ENCODE measurements at places on chromosomes 12 and 14. TPM values are rescaled to one million over a fixed set of nuclear protein-coding genes. Genes with fewer than 3 reads are reported as not detected.

- H3K27me3 ChIP-seq, result no peaks in the 10 kb centered on the region
- peaks cover 8% of the 10 kb centered on the region for H3K4me1 ChIP-seq
- no peaks in the 10 kb centered on the region for H3K36me3 ChIP-seq
- no peak within 1 kb of the TSS for H3K27ac ChIP-seq
- no peak for DNase-seq
Observed at GRCh38 chr12:56362130-56363059, at the start of gene APOF. Gene APOF (minus strand): TSS chr12:56362857. CDS start chr12:56362745, 112 bp downstream.

GRCh38 chr12:132182711-132183365 is 38.6 kb downstream of the NOC4L start:
- H3K36me3 ChIP-seq, result no peaks in the 10 kb centered on the region
- no peak for DNase-seq
- H3K27ac ChIP-seq, result no peak overlapping the region
- no peaks in the 10 kb centered on the region for H3K27me3 ChIP-seq
- no peak overlapping the region for H3K4me3 ChIP-seq

DNA sequence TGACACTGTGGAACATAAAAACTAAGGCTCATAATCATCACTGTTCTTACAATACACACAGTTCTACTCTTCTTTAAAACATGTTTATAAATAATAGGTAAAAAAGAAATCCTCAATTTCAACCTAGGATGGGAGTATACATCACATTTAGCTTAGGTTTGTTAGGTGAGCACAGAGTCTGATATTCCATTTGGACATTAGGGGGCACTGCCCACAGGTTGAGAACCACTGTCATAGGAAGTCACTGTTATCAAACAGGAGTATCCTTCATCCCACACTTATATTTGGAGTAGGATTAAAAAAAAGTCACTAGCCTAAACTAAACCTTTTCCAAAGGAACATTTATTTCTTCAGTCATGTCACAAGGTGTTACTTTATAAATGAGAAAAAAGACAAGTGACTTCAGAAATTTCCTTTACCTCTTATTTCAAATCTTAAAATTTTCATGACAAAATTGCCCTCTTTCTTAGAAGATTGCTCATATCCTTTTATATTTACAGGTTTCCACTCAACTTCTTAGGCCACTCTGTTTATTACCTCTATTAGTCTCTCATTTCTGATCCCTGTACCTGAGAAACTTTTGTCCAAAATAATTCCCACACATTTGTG is 240.6 kb downstream of the CPNE8 start:
- no peaks in the 10 kb centered on the region for H3K36me3 ChIP-seq
- no peak overlapping the region for H3K4me3 ChIP-seq
- DNase-seq, result peak; percentile 17
- H3K27ac ChIP-seq, result no peak overlapping the region
- H3K27me3 ChIP-seq, result no peaks in the 10 kb centered on the region

GRCh38 chr14:103728721-103729120 is 13.1 kb downstream of the ZFYVE21 start:
- H3K4me1 ChIP-seq, result no peaks in the 10 kb centered on the region
- H3K27me3 ChIP-seq, result no peaks in the 10 kb centered on the region
- H3K27ac ChIP-seq, result no peak overlapping the region
- peaks cover 21% of the 10 kb centered on the region for H3K36me3 ChIP-seq

The ACOT6 gene
- total RNA-seq, result not detected

GRCh38 chr12:46523863-46524770 is 151.5 kb upstream of the SLC38A2 start:
- peaks cover 10% of the 10 kb centered on the region for H3K4me1 ChIP-seq
- no peak overlapping the region for H3K27ac ChIP-seq
- H3K4me3 ChIP-seq, result no peak overlapping the region
- H3K36me3 ChIP-seq, result no peaks in the 10 kb centered on the region

The COCH gene
- total RNA-seq, result 87.6 TPM

- no peaks in the 10 kb centered on the region for H3K36me3 ChIP-seq
- H3K4me3 ChIP-seq, result no peak overlapping the region
- no peak overlapping the region for H3K27ac ChIP-seq
- DNase-seq, result no peak
- H3K4me1 ChIP-seq, result no peaks in the 10 kb centered on the region
Observed at GRCh38 chr14:99681101-99681831, 2.8 kb upstream of the CYP46A1 start.

DNA sequence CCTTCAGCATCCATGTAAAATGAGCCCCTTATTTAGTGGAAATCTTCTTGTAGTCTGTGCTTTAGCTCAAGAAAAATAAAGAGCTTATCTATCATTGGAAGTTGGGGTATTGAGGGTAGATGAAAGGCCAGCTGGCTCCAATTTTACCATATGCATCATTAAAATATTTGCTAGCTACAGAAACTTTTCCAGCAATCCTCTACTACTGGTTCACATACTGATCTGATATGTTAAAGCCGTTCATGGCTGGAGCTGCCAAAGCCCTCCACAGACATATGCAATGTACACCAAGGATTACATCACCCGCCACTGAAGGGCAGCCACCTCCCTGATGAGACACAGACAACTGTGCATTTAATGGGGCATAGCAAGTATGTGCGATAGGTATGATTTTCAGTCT is 1205.3 kb downstream of the GALC start:
- peak; percentile 64 for DNase-seq
- H3K36me3 ChIP-seq, result no peaks in the 10 kb centered on the region
- H3K4me3 ChIP-seq, result no peak overlapping the region
- peak overlapping the region; percentile 75 for H3K27ac ChIP-seq
- H3K4me1 ChIP-seq, result peaks cover 14% of the 10 kb centered on the region

The CINP gene
- 48.2 TPM for total RNA-seq

The CLEC4E gene
- not detected for total RNA-seq

DNA sequence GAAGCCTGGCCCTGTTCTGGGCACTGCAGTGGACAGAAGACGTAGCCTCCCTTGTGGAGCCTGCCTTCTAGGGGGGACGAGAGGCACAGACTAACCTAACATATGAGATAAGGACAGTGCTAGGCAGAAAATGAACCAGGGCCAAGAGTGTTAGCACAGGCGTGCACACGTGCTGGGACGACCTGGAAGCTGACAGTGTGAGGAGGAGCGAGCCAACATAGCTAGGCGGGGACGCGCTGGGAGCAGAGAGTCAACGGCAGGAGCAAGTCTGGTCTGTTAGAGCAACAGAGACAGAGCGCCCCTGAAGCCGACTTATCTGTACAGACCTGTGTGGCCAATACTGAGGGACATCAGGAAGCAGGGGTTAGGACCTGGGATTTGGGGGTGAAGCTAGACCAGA is 8.0 kb downstream of the PXMP2 start:
- DNase-seq, result no peak
- H3K4me3 ChIP-seq, result no peak overlapping the region
- no peaks in the 10 kb centered on the region for H3K4me1 ChIP-seq

The ATXN3 gene
- total RNA-seq, result 27.3 TPM

Data from A673 (cell line).